NCI-H226 (cell line): ENCODE measurements at places on chromosomes 7 and 10.
A peak's percentile ranks its signal among the peaks of the same experiment; 100 is the strongest.

DNA sequence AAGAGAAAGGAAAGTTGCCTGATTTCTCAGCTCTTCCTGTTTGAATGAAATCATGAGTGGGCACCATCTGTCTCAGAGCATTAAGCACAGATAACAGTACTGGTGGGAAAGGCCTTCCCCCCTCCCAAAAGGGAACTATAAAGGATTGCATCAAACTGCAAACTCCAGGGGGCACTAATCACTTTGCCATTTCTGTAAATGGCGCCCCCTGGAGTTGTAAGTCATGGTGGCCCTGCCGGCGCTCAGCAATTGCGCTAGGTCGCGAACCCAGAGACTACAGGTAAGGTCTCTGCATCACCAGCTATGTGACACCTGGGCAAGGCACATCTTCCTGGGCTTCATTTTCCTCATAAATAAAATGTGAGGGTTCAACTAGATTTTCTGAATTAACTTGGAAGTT, 11.1 kb downstream of the LRRC4 start:
- no peak for DNase-seq

GRCh38 chr10:30055226-30055662, 4.1 kb downstream of the JCAD start:
- no peak for DNase-seq

- DNase-seq, result no peak
Measured at GRCh38 chr10:49109669-49110340, 5.5 kb downstream of the VSTM4 start.

- peak; percentile 92 for DNase-seq
Measured at GRCh38 chr7:13050703-13051102, 363.3 kb downstream of the ARL4A start.

DNA sequence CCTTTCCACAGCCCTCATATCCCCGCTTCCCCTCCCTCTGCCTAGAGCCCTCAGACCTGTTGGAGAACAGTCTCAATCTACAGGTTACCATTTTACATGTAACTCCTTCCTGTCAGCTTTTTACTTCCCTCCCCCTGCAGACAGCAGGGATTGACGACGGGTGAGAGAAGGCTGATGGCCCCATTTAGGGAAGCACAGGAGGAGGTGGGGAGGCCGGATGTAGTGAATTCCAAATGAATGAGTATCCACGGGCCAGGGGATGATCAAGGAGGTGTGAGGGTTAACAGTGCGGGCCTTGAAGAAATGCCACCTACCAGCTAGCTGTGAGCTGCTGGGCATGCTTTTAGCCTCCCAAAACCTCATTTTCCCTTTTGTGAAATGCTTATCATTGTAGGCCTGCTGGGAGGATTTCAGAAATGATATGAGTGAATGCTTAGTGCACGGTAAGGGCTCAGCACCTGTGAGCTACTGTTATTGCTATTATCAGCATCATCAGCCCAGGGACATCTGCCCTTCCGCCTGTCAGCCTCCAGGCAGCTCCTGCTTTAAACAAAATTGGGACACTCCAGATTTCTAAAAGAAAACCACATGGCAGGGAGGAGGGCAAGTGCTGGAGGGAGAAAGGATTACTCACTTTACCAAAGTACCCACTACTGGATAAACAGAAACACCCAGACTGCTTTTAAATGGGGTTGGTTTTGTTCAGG, 6.5 kb upstream of the NANOS1 start:
- DNase-seq, result peak; percentile 70

GRCh38 chr10:19764111-19764510, 52.1 kb upstream of the PLXDC2 start:
- DNase-seq, result no peak

DNA sequence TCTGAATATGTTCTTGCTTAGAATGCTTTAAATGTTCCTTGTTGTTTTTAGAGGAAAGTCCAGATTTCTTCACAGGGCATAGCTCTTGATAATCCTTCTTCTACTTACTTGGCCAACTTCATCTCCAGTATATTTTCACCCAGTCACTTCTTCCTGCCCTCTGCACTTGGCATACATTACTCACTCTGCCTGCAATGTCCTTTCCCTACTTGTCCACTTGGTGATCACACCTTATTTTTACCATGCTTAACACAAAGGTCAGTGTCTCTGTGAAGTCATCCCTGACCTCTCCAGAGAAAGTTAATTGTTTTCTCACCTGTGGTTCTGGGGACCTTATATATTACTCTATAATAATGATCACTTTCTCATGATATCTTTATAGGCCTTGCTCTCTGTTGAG, 23.3 kb downstream of the SFRP4 start:
- no peak for DNase-seq

DNA sequence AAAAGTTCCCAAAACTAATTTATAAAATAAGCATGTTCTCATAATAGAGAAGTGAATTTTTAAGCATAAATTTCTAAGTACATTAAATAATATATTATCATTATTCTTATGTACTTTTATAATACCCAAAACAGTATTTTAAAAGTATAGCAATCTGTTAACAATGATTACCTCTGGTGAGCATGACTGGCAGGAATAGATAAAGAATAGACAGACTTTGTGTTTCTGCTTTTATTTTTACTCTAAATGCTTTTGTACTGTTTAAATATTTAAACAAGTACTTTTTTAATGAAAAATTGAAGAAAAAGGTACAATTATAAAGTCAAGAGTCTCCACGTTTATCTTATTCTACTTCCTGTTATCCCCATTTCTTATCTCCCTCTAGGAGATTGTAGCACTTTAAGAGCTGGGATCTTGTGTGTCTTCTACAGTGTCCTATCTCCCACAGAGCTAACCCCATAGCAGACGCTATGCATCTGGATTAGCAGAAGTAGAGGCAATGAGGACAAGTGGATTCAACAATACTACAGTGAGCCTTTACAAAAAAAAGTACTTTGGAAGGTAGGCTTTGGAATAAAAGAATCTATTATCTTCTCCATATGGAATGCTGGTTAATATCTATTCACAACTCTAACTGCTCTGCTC, 42.9 kb downstream of the IDE start:
- no peak for DNase-seq

- DNase-seq, result no peak
Measured at GRCh38 chr10:119700321-119700954, 25.4 kb upstream of the INPP5F start.

DNA sequence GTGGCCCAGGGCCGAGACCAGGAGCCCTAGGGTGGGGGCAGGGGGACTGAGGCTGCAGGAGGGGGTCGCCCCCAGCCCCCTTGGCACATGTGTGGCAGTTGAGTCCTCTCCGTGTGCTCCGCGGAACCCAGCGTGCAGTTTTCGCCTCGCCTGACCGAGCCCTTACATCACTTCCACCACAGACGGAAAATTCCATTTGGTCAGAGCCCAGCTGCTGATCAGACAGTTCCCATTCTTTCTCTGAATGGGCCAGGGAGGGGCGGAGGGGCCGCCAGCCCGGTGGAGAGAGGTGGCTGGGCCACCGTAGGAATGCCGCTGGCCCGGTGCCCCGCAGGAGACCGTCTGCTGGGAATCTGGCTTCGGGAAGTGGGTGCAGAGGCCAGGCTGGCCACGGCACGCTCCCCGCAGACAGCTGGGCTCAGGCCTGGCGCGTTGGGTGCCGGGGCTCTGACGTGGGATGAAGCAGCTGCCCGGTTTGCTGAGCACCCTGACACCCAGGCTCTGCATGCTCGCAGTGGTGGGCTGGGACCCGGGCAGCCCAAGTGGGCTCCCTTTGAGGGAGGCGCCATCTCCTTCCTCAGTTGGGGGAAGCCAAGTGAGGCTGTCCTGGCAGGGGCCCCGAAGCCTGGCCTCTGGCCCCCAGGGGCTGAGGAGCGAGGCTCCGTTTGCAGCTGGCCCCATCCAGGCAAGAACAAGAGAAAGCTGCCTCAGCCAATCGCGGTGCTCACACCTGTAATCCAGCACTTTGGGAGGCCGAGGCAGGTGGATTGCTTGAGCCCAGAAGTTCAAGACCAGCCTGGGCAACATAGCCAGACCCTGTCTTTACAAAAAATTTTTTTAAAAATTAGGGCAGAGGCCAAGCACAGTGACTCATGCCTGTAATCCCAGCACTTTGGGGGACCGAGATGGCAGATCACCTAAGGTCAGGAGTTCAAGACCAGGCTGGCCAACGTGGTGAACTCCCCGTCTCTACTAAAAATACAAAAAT, 9.9 kb downstream of the TTYH3 start:
- peak; percentile 96 for DNase-seq

GRCh38 chr10:70762441-70763175, 22.6 kb downstream of the TBATA start:
- no peak for DNase-seq

DNA sequence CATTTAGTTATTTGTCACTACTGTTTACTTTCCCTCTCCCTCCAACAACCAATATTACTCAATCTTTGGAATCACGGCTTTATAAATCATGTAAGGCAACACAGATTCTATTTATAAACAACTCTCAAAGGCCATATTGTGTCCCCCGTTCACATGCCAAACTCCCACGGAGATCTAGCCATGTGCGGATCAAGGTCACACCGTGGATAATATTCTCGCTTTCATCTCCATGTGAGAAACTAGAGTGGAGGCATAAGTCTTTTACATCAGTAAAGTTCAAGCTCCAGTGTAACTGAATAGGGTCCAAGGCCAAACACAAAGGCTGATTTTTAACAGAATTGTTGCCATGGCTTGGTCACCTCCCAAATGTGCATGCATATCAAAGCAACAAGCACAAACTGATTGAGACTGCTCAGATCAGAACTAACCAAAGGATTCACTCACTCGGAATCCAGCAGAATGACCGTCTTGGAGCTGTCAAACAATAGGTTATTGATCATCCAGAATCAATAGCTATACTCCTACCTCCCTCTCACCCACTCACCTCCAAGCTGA, 569.5 kb upstream of the LRRN3 start:
- DNase-seq, result no peak

GRCh38 chr7:83162402-83163256, at the start of gene PCLO:
Gene PCLO (minus strand): TSS chr7:83162884. CDS start chr7:83162592, 292 bp downstream.
- DNase-seq, result peak; percentile 91

DNA sequence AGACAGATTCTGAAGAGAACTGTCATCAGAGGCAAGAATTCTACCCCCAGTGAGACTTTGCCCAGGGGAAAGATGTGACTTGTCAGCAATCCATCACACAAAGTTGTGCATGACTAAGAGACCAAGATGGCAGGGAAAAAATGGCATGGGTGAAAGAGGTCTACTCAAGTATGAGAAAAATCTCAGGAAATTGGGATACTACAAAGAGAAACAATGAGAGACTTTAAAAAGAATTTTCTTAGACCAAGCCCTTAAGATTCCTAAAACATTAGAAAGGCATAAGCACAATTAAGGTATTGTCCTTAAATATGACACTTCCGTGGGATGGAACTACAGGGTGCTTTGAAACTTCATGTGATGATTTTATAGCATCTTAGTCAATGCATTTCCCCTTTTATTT, 45.6 kb upstream of the PDE1C start:
- peak; percentile 89 for DNase-seq

DNA sequence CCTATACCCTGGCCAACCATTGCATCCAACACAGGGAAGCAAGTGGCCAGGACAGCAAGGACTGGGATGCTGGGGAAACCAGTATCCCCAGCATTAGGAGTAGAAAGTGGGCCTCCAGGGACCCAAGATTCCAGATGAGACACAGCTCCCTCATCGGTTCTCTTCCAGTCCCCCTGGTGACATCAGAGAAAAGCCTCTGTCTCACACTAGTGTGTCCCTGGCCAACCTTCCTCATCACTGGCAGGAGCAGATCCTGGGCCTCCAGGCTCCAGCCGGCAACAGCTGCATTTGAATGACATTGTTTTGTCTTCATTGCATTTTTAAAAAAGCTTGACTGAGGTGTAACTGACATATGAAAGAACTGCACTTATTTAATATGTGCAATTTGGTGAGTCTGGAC, 177.3 kb upstream of the LYZL2 start:
- no peak for DNase-seq

DNA sequence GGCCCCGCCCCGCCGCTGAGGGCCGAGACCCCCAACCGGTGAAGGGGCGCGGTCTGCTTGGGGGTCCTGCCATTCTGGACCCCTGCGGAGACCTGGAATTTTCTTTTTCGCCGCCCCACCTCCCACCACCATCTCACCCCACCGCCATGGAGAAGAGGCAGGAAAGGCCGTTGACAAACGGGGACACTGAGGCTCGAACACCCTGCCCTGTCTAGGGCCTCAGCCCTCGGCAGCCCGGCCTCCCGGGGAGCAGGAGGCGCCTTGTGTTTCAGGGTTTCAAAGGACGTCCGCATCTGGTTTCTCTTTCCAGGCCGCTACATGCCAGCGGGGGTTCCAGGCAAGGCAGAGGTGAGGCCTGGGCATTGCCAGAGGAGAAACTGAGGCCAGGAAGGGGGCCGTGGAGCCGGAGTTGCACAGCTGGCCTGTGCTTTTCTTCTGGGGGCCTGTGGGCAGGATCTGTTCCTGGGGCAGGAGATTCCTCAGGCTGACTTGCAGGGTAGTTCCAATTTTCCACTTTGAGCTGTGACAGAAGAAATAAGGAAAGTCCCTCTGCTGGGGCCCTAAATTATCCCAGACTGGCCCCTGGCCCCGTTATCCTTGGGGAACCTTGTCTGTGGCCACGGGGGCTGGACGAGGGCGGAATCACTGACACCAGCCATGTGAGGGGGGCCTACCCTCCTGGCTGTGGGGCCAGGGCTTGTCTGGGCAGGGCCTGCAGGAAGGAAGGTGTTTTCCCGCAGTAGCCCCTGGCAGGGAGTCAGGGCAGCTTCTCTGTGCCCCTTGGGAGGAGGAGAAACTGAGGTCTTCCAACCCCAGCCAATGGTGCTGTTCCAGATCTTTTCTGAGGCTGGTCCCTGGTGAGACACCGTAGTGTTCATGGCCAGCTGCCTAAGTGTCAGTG, 900 bp upstream of the MICALL2 start:
- DNase-seq, result no peak

DNA sequence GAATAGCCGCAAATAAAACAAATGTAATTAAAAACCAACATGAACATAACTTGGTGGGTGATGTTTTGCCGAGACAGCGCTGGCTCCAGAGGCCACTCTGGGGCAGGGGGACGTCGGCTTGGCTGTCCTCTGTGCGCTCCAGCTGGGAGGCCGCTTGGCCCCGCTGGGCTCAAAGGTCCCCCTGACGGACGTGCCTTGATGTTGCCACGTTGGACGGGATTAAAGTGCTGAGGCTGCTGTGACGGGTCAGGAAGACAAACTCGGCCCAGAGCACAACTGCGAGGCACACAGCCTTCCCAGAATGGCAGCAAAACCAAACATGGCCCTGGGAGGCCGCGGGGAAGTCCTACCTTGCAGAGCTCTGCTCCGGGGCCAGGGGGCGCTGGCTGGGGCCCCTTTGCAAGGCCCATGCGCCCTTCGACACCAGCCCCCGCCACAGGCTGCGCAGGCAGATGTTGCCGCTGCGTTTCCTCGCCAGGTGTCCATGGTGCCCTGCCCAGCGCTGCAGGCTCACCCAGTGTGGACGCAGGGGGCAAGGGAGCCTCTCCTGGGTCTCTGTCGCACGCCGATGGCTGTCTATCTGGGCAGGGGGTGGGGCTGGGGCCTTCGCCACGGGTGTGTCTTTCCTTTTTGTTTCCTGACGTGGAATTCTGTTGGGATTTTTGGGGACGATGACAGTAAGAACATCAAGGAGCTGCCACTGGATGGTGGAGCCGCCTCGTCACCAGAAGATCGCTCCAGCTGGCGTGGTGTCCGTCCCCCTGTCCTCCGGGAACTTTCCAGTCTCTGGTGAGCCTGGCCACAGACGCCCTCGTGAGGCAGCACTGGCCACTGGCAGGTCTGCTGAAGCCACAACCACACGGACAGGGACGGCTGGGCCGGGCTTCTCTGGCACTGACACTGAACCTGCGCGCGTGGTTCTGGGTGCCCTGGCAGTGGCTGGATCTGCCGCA, 99.6 kb upstream of the DIP2C start:
- no peak for DNase-seq

GRCh38 chr10:20185116-20185515, 368.9 kb downstream of the PLXDC2 start:
- DNase-seq, result peak; percentile 67

GRCh38 chr7:87933605-87933952, 472 bp upstream of the ADAM22 start:
- no peak for DNase-seq

- no peak for DNase-seq
Measured at GRCh38 chr7:5082806-5083205, 37.1 kb downstream of the RBAK start.
